Caco-2 (cell line): ENCODE measurements at places on chromosomes 16 and 17. TPM values are rescaled to one million over a fixed set of nuclear protein-coding genes. Genes with fewer than 3 reads are reported as not detected.

- DNase-seq = no peak
Measured at GRCh38 chr17:14997290-14997689, 267.8 kb downstream of the PMP22 start.

The CTRB2 gene
- not detected in 2 replicates for total RNA-seq

The KCNH4 gene
- total RNA-seq = 0.07 and 0.37 TPM in 2 replicates

The SGCA gene
- total RNA-seq = not detected in 2 replicates

DNA sequence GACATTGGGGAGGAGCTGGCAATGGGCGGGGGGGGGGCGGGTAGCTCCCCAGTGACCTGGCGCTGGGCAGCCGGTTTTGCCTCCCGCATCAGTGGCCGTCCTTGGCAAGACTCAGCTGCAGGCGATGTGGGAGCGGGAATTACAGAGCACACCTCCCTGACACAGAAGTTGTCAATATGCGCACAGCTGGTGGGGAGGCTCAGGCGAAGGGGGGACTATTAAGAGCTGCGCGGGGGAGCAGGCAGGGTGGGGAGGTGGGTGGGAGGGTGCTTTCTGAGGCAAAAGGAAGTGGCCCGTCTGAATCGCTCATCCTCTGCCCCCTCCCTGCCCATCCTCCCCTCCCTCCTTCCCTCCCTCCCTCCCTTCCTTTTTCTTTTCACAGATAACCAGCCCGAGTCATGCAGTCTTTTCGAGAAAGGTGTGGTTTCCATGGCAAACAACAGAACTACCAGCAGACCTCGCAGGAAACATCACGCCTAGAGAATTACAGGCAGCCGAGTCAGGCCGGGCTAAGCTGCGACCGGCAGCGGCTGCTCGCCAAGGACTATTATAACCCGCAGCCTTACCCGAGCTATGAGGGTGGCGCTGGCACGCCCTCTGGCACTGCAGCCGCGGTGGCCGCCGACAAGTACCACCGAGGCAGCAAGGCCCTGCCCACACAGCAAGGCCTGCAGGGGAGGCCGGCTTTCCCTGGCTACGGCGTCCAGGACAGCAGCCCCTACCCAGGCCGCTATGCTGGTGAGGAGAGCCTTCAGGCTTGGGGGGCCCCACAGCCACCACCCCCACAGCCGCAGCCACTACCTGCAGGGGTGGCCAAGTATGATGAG is 44.0 kb downstream of the SREBF1 start:
- DNase-seq = no peak

- no peak for DNase-seq
Measured at GRCh38 chr16:65574326-65574966, 452.6 kb upstream of the CDH11 start.

GRCh38 chr16:48330189-48330840 is 54.9 kb downstream of the SIAH1 start:
- no peak for DNase-seq

DNA sequence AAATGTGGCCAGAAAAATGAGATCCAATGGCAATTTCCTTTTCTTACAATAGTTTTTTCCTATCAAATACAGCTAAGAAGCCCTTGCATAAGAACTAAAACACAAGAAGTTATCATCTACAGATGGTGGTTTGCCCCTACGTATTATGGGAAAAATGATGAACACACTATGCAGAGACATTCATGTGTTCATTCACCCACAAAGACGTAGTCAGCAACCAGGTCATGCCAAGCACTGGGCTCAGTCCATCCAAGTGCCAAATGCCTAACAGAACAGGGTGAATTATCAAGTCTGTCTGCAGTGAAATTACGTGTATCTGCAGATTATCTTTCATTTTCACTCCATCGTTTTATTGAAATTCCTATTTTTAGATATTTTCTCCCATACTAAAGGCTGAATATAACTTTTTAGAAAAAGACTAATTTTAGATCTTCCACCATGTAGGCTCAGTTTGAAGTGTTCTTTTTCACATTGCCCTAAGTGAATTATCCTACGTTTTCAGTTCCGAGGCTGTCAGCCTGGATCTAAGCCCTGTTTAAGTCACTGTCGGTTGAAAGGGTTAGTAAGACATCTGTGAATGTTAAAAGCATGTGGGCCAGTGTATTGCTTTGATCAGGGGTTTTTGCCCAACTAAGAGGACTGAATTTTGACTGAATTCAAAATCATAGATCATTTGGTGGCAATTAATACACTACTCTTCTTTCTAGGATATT is 78.1 kb upstream of the DHX40 start:
- DNase-seq = no peak

The CMTM1 gene
- 5.6 and 7.1 TPM in 2 replicates for total RNA-seq

DNA sequence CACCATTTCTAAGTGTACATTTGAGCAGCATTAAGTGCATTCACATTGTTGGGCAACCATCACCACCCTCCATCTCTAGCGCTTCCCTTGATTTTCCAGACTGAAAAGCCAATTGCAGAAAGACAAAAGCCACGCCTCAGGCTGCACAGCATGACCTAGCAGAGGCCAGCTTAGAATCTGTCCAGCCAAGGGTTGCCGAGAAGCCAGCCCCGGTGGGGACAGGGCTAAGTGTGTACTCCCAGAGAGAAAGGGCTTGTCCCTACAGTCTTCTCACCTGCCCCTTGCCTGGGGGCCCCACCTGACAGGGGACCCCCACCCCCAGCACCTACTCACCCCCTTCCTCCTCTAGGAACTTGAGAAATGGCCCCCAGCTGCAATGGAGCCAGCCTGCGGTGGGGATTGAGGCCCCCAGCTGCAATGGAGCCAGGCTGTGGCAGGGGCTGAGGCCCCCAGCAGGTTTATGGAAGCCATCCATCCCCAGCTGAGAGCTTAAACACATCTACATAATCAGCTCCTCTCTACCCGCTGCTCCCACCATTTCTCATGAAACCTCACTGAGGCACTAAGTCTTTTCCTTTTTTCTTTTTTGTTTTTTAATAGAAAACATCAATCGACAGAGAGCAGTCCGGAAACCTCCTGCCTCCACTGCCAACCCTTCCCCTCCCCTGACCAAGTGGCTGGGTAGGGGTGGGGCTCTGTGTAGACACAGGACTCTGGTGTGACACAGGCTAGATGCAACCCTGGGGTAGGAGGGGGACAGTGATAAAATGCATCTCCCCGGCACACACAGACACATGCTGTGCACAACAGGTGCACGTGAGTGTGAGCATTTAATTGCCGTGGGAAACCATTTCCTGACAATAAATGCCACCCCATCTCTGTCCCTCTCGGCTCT is 77.9 kb downstream of the CCT6B start:
- no peak for DNase-seq

The SPIRE2 gene
- total RNA-seq = 29.6 and 31.3 TPM in 2 replicates

The HOXB7 gene
- 23.7 and 28.2 TPM in 2 replicates for total RNA-seq

The TMC6 gene
- total RNA-seq = 77.7 and 84.7 TPM in 2 replicates

The RASD1 gene
- total RNA-seq = 11.0 and 14.8 TPM in 2 replicates
